ENCODE measurements at places on chromosomes 4 and X. TPM values are rescaled to one million over a fixed set of nuclear protein-coding genes. Genes with fewer than 3 reads are reported as not detected.

CWH43 gene
- not detected for total RNA-seq

LUZP4 gene
- total RNA-seq: not detected

EDNRA gene
- total RNA-seq: 0.86 TPM

SYP gene
- 0.54 TPM for total RNA-seq

ASMT gene
- not detected for total RNA-seq

SLC10A6 gene
- not detected for total RNA-seq
